ENCODE measurements at places on chromosomes 11 and 22. TPM values are rescaled to one million over a fixed set of nuclear protein-coding genes. Genes with fewer than 3 reads are reported as not detected.

The RANBP1 gene
- total RNA-seq: 128 TPM

The TMEM132A gene
- 5.2 TPM for total RNA-seq

The CFAP68 gene
- total RNA-seq: 9.8 TPM

The UBQLNL gene
- total RNA-seq: 0.65 TPM

The DERL3 gene
- 0.43 TPM for total RNA-seq

The CD3G gene
- total RNA-seq: not detected

The UPK3A gene
- total RNA-seq: not detected

The MIF gene
- total RNA-seq: 195 TPM

The PGA5 gene
- not detected for total RNA-seq
